ENCODE measurements at places on chromosomes 13 and 19. TPM values are rescaled to one million over a fixed set of nuclear protein-coding genes. Genes with fewer than 3 reads are reported as not detected.

DNA sequence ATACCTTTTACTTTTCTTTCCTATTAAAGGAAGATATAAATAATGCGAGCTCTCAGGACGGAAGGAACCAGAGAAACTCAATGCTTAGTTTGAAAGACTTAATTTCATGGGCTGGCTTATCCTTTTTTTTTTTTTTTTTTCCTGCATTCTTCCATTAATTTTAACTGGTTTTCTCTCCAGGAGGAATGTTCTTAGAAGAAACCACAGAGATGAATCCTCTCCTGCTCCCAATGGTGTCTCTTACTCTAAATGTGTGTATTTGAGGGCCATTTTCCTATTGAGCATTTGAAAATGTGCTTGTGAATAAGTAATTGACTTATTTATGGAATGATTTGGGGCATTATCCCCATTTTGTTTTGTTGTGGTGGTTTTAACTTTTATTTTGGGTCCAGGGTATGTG, 494.9 kb downstream of the FOXO1 start:
- DNase-seq, result no peak

The ZNF560 gene
- total RNA-seq, result not detected

The FOXA3 gene
- not detected for total RNA-seq

- DNase-seq, result no peak
Measured at GRCh38 chr13:71583581-71583980, 283.4 kb downstream of the DACH1 start.
